Activated CD4-positive, alpha-beta T cell treated with anti-CD3 and anti-CD28 coated beads, Interleukin-2, amount 10 ng/mL, durations not matched to agents 24 days and 14 days (primary cell): ENCODE measurements at places on chromosomes 5 and 9.

- DNase-seq = no peak
Measured at GRCh38 chr5:180034564-180034963, 37.0 kb downstream of the RNF130 start.

DNA sequence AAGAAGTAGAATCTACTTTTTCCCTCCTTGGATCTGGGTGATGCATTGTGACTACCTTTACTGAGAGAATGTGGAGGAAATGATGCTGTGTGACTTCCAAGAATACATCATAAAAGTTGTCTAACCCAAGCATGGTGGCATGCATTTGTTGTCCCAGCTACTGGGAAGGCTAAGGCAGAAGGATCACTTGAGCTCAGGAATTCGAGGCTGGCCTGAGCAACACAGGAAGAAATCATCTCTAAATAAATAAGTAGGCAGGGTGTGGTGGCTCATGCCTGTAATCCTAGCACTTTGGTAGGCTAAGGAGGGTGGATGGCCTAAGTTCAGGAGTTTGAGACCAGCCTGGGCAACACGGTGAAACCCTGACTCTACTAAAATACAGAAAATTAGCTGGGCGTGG is 143.2 kb upstream of the VLDLR start:
- no peak for DNase-seq

DNA sequence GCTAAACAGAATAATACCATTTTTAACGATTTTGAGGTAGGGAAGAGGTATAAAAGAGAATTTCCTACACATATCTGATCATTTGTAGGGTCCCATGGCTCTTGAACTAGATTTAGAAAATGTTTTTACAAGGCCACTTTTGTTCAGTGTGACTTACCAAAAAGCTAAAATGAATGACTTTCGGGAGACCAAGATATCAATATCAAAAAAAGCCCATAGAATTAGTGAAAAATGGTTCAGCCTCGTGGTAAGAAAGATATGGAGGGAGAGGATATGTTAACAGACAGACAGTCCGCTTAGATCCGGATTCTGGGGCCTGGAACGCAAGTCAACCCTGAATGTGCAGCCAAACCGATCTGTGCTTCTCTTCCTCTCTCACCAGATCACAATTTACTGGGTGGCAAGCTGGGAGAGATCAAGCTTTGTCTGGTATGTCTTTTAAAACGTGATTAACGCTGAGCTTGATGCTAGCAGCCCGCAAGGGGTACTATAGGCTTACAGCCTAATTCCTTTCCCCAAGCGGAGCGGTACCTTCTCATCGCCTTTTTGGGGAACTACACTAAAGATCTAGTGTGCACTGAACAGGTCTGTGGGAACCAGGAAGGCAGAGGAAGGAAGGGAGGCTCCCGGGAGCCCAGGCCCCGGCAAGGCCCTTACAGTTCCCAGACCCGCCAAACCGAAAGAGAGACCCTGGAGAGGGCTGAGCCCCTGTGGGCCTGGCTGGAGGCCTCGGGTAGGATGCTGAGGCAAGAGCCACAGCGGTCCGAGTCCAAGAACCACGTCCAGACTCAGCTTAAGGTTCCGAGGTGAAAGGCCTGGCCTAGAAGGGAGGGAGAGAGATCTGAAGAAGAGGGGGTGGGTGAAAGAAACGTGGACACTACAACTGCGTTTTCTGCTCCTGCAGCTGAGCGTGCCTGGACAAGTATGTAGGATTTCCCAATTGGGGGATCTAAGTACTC is 2.9 kb downstream of the NR2F1-AS1 start:
- no peak for DNase-seq

DNA sequence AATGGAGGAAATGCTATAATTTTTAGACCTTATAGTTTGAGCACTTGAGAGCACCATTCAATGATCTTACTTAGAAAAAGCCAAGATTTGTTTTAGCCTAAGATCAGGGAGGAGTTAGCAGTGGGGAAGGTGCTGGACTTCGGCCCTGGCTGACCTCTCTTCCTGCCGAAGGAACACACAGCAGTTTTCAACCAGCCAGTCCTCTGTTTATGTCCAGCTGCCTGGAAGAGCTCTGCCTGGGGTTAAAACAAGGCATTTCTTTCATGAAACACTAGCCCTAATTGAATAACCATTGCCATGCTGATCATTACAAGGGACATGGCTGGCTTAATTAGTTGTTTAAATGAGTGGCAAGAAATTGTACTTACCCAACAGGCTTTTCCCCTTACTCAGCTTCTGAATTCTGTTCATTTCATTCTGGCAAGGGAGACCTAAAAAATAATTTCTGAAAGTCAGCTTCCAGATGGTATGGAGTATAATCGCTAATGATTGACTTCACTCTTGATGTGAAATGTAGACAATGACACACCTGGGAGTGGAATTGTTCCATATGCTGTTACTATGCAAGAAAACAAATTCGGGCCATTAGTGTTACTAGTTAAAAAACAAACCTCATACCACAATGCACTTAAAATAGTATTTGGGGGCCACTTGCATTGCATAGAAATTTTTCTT is 514.2 kb downstream of the SPOCK1 start:
- DNase-seq = no peak

- DNase-seq = no peak
Measured at GRCh38 chr9:107738789-107739188, 249.2 kb upstream of the KLF4 start.

DNA sequence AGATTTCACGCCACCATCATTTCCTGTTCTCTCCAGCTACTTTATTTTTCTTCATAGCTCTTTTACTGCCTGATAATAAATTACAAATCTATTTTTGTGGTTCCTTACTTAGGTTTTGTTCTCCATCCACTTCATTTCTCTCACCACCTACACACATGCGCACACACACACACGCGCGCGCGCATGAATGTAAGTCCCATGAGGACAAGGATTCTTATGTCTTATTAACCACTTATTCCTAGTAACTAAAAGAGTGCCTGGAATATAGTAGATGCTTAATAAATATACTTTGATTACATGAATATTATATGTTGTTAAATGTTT is 116.5 kb downstream of the TRPM6 start:
- DNase-seq = no peak

- no peak for DNase-seq
Measured at GRCh38 chr9:81125446-81126092, 563.8 kb downstream of the TLE1 start.

- DNase-seq = no peak
Measured at GRCh38 chr5:40781843-40782409, 16.2 kb downstream of the PRKAA1 start.

- DNase-seq = no peak
Measured at GRCh38 chr9:100555471-100555870, 22.4 kb upstream of the CAVIN4 start.

DNA sequence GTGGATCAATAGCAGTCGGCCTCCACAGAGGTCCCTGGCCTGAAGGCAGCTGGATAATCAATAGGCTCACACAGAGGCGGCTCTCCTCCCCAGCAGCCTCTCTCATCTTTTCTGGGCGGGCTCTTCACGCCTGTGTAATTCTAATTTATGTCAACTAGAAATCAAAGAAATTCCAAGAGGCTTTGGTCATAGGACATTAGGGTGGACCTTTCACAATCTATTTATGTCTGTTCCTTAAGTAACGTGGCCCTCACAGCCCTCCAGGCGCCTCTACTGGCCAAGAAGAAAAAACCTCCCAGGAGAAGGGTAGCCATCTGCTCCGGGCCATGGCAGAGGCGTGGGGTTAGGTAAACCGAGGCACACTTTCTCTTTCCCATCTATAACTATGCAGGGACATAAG is 205.1 kb upstream of the EFNA5 start:
- no peak for DNase-seq

GRCh38 chr5:72180925-72181324 is 73.7 kb downstream of the MAP1B start:
- no peak for DNase-seq

- no peak for DNase-seq
Measured at GRCh38 chr5:58804291-58804690, 221.4 kb downstream of the RAB3C start.

DNA sequence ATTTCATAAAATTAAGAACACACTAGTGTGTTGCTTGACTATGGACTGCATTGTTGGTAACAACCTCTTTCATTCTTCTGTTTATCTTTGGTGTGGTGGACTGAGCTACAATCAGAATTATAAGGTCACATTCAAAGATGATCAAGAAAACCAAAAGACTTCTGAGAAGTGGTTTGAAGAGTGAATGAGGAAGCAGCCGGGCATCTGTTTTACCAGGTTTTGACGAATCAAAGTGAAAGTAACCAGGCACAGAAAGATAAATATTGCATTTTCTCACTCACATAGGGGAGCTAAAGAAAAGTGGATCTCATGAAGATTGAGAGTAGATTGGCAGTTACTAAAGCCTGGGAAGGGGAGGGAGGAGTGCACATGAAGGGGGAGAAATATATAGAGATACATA is 589.1 kb downstream of the ZNF608 start:
- no peak for DNase-seq

- DNase-seq = no peak
Measured at GRCh38 chr9:95115104-95115503, 202.4 kb downstream of the FANCC start.

GRCh38 chr5:135462304-135462703 is 10.2 kb upstream of the TIFAB start:
- DNase-seq = peak; percentile 87

DNA sequence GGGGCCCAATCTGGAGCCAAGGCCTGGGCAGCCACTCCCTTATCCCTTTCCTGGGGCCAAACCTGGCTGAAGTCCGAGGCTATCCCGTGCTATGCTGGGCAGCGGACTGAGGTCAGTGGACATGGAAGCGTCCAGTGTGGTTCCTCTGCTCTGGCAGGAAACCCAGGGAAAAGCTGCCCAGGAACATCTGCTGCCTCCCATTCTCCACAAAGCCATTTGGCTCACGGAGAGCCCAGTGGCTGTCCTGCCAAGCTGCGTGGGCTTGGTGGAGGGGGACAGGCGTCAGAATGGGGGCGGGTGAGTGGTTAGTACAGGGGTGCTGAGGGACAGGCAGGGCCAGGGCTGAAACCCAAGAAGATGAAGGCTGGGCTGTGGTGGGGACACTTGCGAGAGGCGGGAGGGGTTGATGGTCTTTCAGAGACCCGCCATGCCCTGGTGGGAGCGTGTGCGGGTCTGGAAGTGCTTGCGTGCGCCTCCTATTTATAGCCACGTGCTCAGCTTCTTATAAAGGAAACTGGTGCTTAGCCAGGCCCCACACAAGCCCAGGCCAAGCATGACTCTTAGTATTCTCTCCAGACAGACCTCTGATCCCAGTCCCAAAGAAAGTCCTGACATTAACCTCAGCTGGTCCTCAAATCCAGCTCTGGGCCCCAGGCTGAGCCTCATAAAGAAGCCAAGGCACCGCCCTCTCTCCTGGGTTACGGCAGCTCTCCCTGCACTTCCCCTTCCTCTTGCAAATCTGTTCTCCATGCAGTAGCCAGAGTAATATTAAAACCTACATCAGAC is 9.4 kb upstream of the SLC6A7 start:
- no peak for DNase-seq

DNA sequence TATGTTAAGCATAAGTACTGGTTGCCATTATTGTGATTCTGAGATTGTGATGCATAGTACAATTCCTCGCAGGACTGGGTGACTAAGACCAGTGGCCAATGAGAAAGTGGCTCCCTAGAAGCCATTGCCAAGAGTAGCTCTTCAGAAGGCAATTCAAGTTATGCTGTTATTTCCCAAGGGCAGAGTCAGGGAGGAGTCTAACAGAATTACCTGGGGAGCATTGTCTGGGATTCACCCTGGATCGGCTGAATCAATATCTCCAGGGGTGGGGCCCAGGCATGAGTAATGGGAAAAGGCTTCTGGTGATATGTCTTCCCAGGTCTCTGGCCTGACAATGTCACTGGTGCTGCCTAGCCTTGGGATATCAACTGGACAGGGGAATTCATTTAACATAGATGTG is 10.9 kb upstream of the ARHGEF28 start:
- DNase-seq = no peak

GRCh38 chr5:56414066-56414465 is 180.9 kb upstream of the ANKRD55 start:
- no peak for DNase-seq

- no peak for DNase-seq
Measured at GRCh38 chr9:107530679-107531078, 41.1 kb upstream of the KLF4 start.

DNA sequence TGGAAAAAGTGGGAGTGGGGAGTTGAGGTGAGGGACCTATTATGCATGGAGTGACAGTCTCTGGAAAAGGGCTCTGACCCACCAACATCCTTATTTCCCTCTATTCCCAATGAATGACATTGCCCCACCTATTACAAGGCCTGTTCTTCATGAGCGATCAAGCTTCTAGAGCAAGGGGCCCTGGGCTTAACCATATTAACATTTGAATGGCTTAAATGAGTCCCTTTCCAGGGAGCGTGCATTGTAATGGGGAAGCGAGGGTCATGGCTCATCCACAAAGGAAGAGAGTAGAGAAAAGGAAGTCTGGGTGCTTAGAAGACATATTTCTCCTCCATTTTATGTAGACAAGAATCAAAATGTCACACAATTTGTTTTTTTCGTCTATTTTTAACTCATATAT is 255.5 kb downstream of the CAAP1 start:
- DNase-seq = no peak

GRCh38 chr9:137178201-137178938 is 6.5 kb upstream of the TMEM210 start:
- DNase-seq = no peak

DNA sequence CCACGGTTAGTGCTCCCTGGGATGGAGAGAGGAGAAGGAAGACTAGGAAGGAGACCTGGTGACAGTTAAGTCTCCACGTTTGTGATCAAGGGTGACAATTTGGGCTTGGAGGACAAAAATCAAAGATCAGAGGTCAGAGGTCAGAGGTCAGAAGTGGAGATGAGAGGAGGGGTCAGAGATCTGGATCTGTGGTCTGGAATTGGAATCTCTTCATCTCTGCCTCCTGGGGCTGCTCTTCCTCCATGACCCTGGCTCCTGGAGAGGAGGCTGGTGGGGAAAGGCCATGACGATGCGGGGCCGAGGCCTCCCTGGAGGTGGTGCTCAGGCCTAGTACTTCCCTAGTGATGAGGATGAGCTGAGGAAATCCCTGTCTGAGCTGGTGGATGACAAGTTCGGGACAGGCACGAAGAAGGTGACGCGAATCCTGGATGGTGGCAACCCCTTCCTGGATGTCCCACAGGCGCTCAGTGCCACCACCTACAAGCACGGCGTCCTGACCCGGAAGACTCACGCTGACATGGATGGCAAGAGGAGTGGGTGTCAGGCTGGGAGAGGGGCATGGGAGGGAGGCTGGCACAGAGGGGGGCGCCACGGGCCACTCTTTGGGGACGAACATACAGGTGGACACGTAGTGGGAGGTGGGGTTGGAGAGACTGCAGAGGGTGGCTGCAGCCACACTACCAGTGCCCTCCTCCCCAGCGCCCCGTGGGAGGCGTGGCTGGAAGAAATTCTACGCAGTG is 41.0 kb downstream of the PSD2 start:
- DNase-seq = no peak

- DNase-seq = no peak
Measured at GRCh38 chr9:98983295-98984268, 39.9 kb downstream of the COL15A1 start.

- no peak for DNase-seq
Measured at GRCh38 chr5:148848393-148849031, 22.1 kb downstream of the ADRB2 start.
